CD4-positive, alpha-beta memory T cell (primary cell): ENCODE measurements at places on chromosomes 6 and 20. TPM values are rescaled to one million over a fixed set of nuclear protein-coding genes. Genes with fewer than 3 reads are reported as not detected.

- no peaks in the 10 kb centered on the region for H3K27me3 ChIP-seq
- no peaks in the 10 kb centered on the region for H3K4me1 ChIP-seq
- no peak overlapping the region for H3K4me3 ChIP-seq
- H3K36me3 ChIP-seq: no peaks in the 10 kb centered on the region
Observed at GRCh38 chr6:144264270-144265060, 20.7 kb upstream of the UTRN start.

GRCh38 chr6:89786970-89787369 lies 32.6 kb downstream of the MDN1 start:
- H3K36me3 ChIP-seq: peaks cover 43% of the 10 kb centered on the region
- no peak for DNase-seq
- H3K27me3 ChIP-seq: no peaks in the 10 kb centered on the region
- H3K4me3 ChIP-seq: no peak overlapping the region

DNA sequence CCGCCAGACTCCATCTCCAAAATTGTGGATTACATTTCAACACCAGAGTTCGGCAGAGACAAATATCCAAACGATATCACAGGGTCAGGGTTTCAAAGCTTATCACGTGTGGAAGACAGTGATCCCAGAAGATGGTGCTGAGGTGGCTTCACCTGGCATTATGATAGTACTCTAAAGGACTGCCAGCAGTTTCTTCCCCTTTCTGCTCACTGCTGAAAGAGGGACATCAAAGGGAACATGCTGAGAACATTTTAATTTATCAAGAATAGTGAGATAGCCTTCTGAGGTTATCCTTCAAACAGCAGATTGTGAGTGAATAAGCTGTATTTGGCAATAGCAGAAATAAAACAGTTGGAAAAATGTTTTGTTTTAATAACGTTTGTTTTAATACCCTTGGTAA lies 79.7 kb downstream of the FIG4 start:
- H3K27me3 ChIP-seq: no peaks in the 10 kb centered on the region
- H3K4me1 ChIP-seq: no peaks in the 10 kb centered on the region
- H3K36me3 ChIP-seq: no peaks in the 10 kb centered on the region
- no peak for DNase-seq
- no peak overlapping the region for H3K27ac ChIP-seq

GRCh38 chr6:30676660-30677285 lies 4.0 kb upstream of the DHX16 start:
- peaks cover 40% of the 10 kb centered on the region for H3K4me1 ChIP-seq
- H3K27me3 ChIP-seq: no peaks in the 10 kb centered on the region
- H3K36me3 ChIP-seq: peaks cover 32% of the 10 kb centered on the region
- H3K27ac ChIP-seq: no peak overlapping the region
- no peak overlapping the region for H3K4me3 ChIP-seq
- DNase-seq: no peak

Gene KIFC1
- 0.61 TPM for total RNA-seq

DNA sequence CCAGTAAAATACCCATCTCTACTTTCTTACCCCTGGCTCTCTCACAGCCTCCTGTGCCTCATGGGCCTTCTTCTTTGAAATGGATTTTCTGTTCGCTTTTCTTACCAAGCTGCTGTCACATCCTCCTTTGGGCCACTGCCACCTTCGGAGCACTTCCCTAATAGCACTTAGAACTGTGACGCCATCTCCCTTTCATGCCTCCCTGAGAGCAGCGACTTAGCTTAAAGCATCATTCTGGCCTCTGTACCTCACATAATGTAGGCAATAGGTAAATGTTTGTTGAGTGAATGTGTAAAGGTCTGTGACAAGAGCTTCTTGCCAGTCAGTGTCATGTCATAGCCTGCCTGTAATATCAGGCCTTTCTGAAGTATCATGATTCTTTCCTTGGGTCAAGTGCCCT lies 78.8 kb downstream of the ADGRG6 start:
- H3K27me3 ChIP-seq: no peaks in the 10 kb centered on the region
- H3K4me3 ChIP-seq: no peak overlapping the region
- H3K36me3 ChIP-seq: no peaks in the 10 kb centered on the region
- no peak overlapping the region for H3K27ac ChIP-seq
- no peaks in the 10 kb centered on the region for H3K4me1 ChIP-seq

GRCh38 chr6:52049252-52050050 lies 38.0 kb downstream of the PKHD1 start:
- no peaks in the 10 kb centered on the region for H3K36me3 ChIP-seq
- H3K27me3 ChIP-seq: peaks cover 6% of the 10 kb centered on the region
- no peaks in the 10 kb centered on the region for H3K4me1 ChIP-seq
- no peak overlapping the region for H3K27ac ChIP-seq
- DNase-seq: peak; percentile 21

DNA sequence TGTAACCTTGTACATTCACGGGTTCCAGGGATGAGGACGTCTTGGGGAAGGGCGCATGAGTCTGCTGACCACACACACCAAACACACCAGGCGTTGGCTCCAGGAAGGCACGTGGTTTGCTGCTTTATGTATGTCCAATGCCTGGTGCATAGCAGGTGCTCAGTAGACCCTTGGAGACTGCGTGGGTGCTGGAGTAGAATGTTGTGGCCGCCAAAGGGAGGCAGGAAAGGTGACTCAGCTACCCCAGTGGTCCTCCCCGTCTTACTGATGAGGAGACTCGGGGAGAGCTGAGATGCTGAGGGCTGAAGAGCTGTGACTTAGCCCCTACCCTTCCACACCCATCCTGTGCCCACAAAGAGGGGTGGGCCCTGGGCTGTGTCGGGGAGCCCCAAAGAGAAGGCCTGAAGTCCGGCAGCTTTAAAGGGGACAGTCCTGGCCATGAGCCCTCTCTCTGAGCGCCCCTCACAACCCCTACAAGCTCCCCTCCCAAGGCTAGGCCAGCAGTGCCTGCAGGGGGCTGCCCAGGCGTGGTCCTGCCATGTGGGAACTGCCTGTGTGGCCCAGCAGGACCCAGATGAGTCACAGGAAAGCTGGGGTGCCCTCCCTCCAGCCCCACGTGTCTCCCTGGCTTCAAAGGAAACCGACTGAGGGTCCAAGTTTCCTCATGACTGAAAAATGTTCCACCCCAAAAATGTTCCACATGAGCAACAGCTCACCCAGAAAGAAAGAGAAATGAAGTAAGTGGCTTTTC lies 28.0 kb upstream of the PTGIS start:
- H3K27me3 ChIP-seq: no peaks in the 10 kb centered on the region
- H3K4me1 ChIP-seq: peaks cover 40% of the 10 kb centered on the region
- DNase-seq: no peak

DNA sequence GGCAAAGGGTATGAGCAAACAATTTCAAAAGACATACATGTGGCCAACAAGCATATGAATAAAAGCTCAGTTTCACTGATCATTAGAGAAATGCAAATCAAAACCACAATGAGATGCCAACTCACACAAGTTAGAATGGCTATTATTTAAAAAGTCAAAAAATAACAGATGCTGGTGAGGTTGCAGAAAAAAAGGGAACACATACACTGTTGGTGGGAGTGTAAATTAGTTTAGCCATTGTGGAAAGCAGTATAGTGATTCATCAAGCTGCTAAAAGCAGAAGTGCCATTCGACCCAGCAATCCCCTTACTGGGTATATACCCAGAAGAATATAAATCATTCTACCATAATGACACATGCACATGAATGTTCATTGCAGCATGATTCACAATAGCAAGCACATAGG lies 6.7 kb upstream of the KHDC1L start:
- DNase-seq: no peak
- H3K4me3 ChIP-seq: no peak overlapping the region
- H3K27me3 ChIP-seq: no peaks in the 10 kb centered on the region
- no peaks in the 10 kb centered on the region for H3K36me3 ChIP-seq
- no peak overlapping the region for H3K27ac ChIP-seq
- H3K4me1 ChIP-seq: no peaks in the 10 kb centered on the region

DNA sequence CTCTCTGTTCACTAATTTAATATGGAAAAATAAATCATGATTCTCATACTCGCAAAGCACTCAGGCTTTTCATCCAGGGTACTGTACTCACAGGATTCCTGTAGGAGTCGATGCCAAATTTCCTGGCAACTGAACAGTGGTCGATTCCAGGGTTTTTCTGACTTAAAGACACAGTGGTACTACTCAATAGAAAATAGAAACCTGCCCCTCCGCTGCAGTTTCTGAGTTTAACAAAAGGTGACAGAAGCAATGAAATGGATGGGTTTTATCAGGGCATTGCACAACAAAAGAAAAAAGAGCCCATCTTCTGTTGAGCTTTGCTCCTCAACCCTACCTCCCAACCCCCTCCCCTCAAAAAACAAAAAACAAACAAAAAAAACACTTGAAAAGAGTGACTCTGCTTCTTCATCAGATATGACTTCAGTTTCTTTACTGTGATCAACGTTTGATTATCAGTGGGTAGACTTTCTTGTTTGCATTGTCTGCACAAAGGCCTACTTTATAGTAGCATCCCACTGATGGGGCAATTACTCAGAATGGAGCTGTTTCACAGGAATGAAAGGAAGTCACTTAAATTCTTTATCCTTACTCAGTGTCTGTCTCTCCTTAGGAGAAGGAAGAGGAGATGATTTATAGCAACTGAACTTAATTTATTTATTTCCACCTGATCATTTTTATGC lies 96.2 kb upstream of the FOXO3 start:
- no peaks in the 10 kb centered on the region for H3K27me3 ChIP-seq
- H3K36me3 ChIP-seq: no peaks in the 10 kb centered on the region
- no peak overlapping the region for H3K4me3 ChIP-seq
- no peak for DNase-seq
- H3K4me1 ChIP-seq: no peaks in the 10 kb centered on the region

Gene PCK1
- not detected for total RNA-seq

DNA sequence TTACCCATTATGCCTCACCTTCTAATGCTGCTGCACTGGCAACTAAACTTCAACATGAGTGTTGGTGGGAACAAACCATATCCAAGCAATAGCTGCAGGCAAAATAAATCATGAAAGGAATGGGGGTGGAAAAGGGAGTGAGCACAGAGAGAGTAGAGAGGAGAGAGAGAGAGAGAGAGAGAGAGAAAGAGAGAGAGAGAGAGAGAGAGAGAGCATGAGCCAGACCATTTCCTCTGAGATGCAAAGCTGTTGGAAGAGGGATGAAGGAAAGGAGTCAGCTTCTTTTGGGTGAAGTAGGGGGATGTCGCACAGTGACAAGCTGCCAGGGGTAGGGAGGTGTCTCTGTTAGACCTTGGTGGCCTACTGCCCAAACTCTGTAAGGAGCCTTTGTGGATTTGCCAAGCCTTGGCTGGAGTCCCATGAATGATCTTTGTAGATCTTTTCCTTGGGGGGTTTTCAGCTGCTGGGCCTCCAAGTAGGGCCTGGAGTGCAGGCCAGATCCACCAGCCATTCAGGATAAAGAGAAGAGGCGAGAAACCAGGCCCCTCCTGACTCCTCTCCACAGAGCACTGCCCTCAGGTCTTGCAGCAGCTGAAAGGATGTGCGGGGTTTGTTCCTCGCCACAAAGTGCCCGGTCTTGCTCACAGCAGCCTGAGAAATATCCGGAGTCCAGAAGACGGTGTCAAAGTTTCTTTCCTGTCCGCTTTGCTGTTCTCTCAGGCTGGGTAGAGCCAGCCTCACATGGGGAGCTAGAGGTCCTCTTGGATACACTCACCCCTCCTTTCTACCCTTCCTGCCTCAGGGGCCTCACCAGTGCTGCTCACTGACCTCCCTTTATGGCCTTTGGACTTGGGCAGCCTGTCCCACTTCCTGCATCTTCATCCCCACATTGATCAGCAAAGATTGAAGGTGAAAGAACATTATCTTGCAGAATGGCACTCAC lies 17.8 kb downstream of the BTBD3 start:
- no peak overlapping the region for H3K4me3 ChIP-seq
- H3K27ac ChIP-seq: no peak overlapping the region
- H3K27me3 ChIP-seq: no peaks in the 10 kb centered on the region
- DNase-seq: no peak

GRCh38 chr6:170459451-170459850 lies 93.7 kb downstream of the PSMB1 start:
- H3K27ac ChIP-seq: no peak overlapping the region
- no peaks in the 10 kb centered on the region for H3K36me3 ChIP-seq
- H3K27me3 ChIP-seq: no peaks in the 10 kb centered on the region
- no peaks in the 10 kb centered on the region for H3K4me1 ChIP-seq
- H3K4me3 ChIP-seq: no peak overlapping the region

DNA sequence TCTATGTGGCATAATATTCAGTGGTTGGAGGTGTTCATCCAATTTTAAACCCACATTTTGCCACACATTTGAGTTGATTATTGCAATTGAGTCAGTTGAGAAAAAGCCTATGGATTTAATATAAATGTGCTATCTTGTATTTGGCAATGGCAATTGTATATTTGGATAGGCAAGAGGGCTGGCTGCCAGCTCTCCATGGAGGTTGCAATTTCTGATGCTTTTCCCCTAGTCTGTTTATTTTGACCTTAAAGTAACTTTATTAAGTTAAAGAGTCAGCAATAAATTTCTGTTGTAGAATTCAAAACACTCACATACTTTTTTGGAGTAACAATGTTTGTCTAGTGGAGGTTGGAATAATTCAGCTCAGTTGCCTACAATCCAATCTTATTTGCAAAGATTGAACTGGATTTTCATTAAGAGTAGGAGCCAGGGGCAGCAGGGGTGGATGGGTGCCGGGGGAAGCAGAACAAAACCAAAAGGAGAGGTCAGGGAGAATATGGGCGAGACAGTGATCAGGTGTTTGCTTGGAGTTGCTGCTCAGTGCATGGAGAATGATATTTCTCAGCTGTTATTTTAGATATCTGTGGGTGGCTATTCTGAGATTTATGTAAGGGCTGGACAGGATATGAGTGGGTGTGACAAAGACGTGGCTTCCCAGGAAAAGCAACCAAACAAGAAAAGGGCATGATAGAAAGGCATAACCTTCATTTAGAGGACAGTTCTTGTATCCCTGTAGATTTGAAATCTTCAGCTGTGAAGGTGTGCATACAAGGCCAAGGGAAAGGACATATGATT lies 163.0 kb downstream of the HDGFL1 start:
- H3K36me3 ChIP-seq: no peaks in the 10 kb centered on the region
- DNase-seq: no peak
- H3K27me3 ChIP-seq: no peaks in the 10 kb centered on the region
- no peaks in the 10 kb centered on the region for H3K4me1 ChIP-seq
- H3K27ac ChIP-seq: no peak overlapping the region
- H3K4me3 ChIP-seq: no peak overlapping the region

- no peak for DNase-seq
- H3K27me3 ChIP-seq: no peaks in the 10 kb centered on the region
- no peaks in the 10 kb centered on the region for H3K4me1 ChIP-seq
- no peak overlapping the region for H3K27ac ChIP-seq
- H3K36me3 ChIP-seq: no peaks in the 10 kb centered on the region
- H3K4me3 ChIP-seq: no peak overlapping the region
Observed at GRCh38 chr20:59051666-59052185, 9.1 kb upstream of the PRELID3B start.

GRCh38 chr6:87763276-87763675 lies 61.2 kb upstream of the AKIRIN2 start:
- no peak overlapping the region for H3K4me3 ChIP-seq
- DNase-seq: no peak
- no peaks in the 10 kb centered on the region for H3K36me3 ChIP-seq
- H3K27ac ChIP-seq: no peak overlapping the region
- H3K27me3 ChIP-seq: no peaks in the 10 kb centered on the region

DNA sequence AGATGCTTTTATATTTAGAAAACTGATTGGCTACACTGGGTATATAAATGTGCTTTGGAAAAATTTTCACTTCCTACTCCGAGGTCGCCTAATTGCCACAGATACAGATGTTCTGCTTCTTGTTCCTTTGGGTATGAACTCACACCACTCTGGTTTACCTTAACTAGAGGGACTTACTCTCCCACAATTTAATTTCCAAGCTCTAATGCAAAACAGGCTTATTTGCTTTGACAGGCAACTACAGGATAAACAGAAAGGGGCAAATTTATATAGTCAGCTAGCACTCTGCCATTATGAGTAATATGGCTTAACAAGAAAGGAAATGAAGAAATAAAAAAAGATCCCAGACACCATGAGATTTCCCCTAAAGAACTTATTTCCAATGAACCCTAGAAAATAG lies 156.9 kb upstream of the ZFP64 start:
- no peak overlapping the region for H3K4me3 ChIP-seq
- no peaks in the 10 kb centered on the region for H3K36me3 ChIP-seq
- H3K27me3 ChIP-seq: no peaks in the 10 kb centered on the region
- no peaks in the 10 kb centered on the region for H3K4me1 ChIP-seq
